ENCODE measurements at places on chromosomes 16 and 17.

DNA sequence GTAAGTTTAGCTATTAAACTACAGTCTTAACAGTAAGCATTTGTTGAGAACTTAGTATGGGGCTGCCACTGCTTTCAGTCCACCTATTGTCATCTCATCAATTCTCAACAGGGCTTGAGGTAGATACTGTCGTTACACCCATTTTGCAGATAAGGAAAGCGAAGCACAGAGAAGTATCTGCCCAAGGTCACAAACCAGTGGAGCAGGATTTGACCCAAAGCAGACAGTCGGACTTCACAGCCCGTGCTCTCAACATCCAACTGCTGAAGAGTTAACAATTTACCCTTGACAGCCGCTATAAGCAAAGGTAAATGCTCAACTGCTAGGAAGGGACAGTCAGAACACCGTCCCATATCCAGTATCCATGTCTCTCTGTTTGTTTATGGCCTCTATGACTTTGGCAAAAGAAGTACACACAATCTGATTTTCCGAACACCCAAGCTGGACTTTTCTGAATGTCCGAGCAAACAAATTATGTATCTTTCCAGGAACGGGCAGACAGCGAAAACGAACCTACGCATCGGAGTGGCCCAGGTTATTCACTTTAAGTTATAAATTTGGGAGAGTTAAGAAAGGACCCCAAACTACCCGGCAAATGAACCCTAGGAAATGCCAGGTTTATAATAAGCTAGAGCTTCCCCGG is 1.2 kb downstream of the SIAH1 start:
- peak; percentile 24 for DNase-seq

DNA sequence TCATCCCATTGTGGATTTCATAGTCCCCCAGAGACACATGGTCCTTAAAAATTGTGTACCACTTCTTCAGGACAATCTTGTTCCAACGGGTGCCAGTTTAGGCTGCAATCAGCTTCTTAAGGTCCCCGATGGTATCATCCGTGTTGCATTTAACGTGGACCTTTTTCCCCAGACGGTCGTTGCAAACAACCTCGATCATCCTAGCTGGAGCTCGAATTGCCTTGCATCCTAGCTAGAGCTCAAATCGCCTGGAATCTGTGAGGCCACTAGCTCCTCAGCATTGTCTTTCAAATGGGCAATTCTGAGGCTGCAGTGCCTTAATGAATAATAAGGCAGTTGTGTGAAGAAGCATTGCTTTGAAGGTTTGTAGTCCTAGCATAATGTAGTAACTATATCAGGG is 37.7 kb upstream of the RHBDL3 start:
- no peak for DNase-seq

DNA sequence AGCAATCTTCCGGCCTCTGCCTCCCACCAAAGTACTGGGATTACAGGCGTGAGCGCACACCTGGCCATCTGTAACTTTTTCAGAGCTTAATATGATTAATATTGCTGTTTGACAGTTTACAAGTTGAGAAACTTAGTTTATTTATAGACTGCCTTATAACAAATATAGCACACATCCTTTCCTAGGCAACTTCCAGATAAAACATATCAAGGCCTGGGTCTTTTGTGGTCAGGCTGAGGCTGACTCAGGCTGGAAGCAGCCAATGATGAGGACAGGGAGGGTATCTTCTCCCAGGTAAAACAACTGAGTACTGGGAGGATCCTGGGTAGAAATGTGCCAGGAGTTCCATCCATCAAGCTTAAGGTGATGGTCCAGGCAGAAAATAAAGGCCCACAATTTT is 16.2 kb downstream of the LUC7L start:
- DNase-seq, result no peak

DNA sequence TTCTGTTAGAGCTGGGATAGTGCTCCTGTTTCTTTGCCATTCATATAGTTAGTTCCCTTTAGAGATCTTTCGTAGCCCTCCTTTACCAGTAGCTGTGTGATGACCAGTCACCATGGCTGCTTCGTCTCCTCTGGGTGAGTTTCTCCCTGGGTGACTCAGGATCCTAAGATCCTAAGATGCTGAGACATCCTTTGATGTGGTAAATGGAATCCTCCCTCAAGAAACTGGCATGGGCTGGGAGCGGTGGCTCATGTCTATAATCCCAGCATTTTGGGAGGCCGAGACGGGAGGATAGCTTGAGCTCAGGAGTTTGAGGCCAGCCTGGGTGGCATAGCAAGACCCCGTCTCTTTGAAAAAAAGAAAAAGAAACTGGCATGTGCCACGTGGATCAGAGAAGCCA is 5.9 kb downstream of the PHAF1 start:
- peak; percentile 53 for DNase-seq

GRCh38 chr17:47170710-47171109 is 18.4 kb downstream of the CDC27 start:
- DNase-seq, result no peak

GRCh38 chr17:63451150-63451549 is 5.0 kb upstream of the CYB561 start:
- DNase-seq, result no peak

- no peak for DNase-seq
Observed at GRCh38 chr17:8862213-8863056, 5.0 kb downstream of the PIK3R6 start.

GRCh38 chr16:54326266-54326662 is 39.7 kb upstream of the IRX3 start:
- DNase-seq, result no peak

DNA sequence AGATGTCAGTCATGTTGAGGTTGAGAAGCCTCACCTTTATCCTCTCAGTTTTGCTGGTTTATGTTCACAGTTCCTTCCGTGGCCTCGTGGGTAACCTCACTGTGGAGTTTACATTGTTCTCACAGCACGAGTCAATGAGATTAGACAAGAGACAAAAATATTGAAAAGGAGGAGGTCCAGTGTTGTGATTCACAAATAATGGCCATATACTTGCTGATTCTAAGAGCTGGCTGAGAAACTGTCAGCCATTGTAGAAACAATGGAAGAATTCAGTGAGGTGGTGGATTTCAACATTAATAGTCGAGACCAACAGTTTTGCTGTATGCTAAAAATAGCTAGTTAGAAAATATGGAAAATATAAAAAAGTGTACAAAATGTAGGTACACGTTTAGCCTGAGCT is 176.4 kb upstream of the WSCD1 start:
- no peak for DNase-seq

DNA sequence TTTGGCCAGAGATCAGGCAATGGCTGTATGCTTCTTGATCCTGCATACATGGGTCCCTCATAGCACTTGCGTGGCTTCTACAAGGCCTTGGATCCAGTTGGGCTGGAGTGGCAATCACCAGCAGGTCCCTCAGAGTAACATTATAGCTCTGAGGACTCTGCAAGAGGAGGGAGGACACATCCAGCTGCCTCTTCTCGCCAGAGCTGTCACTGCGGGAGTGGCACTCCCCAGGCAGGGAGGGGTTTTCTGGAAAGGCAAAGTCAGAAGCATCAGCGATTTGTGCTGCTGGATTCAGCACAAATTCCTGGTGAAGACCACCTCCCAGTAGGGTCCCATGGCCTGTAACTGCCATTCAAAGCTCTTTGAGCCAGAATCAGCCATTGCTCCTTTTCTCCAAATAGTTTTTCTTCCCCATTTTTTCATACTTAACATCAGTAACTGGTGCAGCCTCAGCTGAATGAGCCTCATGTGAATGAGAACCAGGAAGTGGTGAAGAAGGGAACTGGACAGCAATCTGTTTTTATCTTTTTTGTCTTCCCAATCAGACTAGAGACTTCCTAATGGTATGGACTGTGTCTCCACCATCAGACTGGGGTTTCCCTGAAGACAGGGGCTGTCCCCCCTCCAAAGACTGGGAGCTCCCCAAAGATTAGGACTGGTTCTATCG is 40.6 kb upstream of the HOXB13 start:
- no peak for DNase-seq

DNA sequence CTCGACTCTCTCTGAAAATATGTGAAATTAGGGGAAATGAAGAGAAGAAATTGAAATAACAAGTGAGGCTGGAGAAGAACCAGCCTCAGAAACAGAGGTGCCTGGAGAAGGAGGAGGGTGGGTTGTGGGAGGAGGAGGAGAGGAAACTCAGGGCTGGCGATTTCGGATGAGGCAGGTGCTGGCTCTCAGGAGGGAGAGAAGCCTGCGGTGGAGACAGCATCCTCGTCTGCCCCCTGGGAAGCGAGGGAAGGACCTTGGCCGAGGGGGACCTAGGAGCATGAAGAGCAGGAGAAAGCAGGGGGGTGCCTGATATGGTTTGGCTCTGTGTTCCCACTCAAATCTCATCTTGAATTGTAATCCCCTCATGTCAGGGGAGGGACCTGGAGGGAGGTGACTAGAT is 264.7 kb upstream of the TNRC6C start:
- no peak for DNase-seq

GRCh38 chr17:29661213-29661612 is 38.5 kb upstream of the CORO6 start:
- no peak for DNase-seq

GRCh38 chr16:23519282-23519681 is 9.0 kb upstream of the GGA2 start:
- no peak for DNase-seq

GRCh38 chr17:38465391-38466345 is 37.4 kb downstream of the ARHGAP23 start:
- DNase-seq, result peak; percentile 63

DNA sequence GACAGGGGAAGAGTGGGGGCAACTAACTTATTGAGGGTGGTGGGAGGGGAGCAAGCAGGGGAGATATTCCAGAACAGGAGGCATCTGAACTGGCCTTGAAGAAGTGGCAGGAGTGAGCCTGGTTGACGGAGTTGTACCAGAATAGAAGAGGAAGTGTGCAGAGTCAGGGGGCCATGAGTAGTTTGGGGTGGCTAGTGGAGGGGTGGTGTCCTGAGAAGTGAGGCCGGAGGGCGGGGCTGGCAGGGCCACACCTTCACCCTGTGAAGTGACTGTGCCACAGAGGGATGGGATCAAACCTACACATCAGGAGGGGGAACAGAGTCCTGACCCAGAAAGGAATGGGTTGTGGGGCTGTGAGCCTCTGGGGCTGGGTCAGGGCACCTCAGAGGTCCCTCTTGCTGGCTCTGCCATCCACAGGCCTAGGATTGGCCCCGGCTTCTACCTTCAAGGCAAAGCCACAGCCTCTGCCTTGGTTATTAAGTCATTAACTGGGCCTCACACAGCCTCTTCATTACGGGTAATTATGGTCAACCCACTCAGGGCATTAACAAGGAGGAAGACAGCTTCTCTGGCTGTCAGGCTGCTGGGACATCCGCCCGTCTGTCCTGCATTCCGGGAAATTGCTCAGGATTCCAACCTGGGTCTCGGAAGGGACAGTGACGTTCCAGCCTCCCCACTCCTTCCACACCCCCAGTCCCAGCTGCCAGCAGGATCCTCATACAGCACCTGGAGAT is 12.7 kb downstream of the SPNS2 start:
- DNase-seq, result no peak

- DNase-seq, result peak; percentile 80
Observed at GRCh38 chr17:61338000-61338798, 61.4 kb upstream of the TBX2 start.

- DNase-seq, result no peak
Observed at GRCh38 chr16:4277987-4278513, 5.2 kb upstream of the TFAP4 start.

DNA sequence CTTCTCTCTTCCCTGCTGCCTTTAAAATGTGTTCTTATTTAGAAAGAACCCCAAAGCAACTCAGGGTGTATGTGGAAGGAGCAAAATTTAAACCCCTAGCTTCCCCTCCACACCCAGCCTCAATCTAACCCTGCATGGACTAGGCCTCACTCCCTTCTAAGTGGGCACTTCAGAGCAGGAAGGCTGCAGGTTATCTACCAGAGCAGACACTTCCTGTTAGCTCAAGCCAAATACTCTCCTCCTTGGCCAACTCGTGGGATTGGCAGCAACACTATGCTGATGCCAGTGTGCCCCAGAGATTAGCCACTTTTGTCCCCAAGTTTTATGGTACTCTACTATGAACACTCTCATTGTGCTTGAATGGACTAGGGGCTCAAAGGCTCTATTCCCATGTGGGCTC is 35.6 kb downstream of the CCDC42 start:
- DNase-seq, result no peak

GRCh38 chr16:50781043-50781442 is 39.2 kb downstream of the CYLD start:
- no peak for DNase-seq

GRCh38 chr16:23694644-23695373 is 16.1 kb downstream of the PLK1 start:
- DNase-seq, result no peak

GRCh38 chr16:85152414-85153030 is 40.2 kb upstream of the CIBAR2 start:
- DNase-seq, result no peak

DNA sequence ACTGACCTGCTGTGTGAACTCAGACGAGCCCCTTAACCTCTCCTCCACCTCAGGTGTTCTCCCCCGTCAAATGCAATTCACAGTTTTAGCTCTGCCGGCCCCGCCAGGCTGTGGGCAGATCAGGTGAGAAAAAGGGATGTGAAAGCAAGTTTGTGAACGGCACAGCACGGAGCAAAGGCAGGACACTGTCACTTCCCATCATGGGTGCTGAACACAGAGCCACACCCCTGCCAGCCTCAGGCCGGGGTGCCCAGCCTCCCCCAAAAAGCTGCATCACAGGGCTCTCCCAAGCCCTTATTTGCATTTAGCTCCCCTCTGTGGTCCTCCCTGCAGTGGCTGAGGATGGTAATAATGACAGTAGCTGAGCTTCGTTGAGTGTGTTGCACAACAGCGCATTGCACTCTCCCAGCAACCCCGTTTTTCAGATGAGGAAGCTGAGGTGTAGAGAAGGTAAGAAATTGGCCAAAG is 88.8 kb upstream of the TNRC6C start:
- no peak for DNase-seq

DNA sequence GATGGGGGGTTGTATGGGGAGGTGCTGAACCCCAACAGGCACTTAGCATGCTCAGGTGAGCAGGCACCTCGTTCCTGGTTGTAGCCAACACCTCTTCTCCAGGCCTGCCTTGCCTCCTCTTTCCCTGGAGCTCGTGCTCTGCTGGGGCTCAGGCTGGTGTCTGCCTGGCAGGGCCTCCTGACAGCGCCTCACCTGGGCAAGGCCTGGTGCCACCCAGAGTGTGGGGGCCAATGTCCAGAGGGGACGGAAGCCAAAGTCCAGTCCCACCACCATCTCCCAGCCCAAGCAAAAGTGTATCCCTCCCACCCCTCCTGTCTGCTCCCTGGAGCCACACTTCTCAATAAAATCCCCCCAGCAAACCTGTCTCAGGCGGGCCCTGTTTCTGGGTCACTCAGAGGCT is 304.2 kb upstream of the TNRC6C start:
- no peak for DNase-seq

GRCh38 chr17:65556910-65557348 is 4.5 kb downstream of the AXIN2 start:
- no peak for DNase-seq

GRCh38 chr16:10751291-10751697 is 7.7 kb downstream of the NUBP1 start:
- DNase-seq, result no peak

GRCh38 chr17:65697661-65698060 is 136.2 kb upstream of the AXIN2 start:
- DNase-seq, result peak; percentile 50

DNA sequence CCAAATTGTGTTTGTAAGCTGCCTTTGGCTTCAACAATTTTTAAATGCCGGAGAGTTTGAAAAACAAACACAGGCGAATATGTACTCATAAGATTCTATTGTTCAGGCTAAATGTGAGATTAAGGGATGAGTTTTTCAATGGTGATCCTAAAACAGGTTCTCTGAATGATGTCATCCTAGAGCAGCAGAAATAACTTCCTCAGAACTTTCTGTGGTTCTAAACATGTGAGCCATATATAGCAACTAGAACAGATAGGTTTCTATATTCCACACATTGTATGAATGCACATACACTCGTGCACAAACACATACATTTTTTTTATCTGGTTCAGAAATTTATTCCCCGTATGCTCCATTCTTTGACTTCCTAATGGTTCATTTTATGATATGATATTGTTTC is 1352.2 kb downstream of the CDH8 start:
- no peak for DNase-seq
